ENCODE measurements at places on chromosomes 2 and 18.

DNA sequence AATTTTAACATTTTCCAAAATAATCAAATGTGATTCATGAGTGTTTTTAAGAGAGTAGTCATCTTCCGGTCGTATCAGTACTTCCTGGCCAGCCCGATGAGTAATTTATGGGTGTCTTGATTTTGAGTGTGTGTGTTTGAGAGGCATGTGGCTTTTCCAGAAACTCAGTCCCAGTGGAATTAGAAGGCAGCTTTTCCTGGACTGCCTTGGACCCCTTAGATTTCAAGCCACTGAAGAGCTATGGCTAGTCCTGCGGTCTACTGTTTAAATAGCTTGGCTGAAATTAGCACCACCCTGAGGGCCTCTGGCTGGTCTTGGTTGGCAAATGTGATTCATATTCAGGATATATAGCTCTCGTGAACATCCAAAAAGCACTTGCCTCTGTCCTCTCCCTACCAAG lies 59.4 kb downstream of the HK2 start:
- DNase-seq: peak; percentile 78

DNA sequence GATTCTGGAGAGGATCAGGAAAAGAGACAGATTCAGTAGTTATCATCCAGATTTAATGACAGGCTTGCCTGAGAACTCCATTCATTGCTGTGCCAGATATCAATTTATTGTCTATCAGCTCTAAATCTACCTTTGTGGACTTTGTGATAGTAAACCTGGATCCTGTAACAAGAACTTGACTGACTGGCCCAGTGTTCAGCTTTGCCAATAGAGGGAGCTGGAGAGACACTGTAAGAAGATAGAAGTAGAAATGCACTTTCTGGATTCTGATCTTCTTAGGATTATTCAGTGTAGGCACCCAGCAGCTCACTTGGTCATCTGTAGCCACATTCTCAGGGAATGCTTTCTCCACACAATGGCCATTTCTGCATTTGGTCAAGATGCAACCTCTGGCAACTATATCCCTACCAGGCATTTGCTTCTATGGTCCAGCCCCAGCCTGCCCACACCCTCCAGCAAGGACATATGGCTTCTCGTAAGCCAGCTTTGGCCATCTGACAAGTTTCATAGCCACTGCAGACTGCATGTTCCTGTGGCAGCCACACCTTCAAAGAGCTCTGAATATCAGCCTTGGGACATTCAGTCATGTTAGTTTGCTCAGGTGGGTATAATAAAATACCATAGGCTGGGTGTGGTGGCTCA lies 6.1 kb upstream of the SERPINB8 start:
- no peak for DNase-seq

- peak; percentile 41 for DNase-seq
Measured at GRCh38 chr2:230905448-230906421, 19.3 kb downstream of the GPR55 start.

GRCh38 chr2:157747695-157748370 lies 119.2 kb upstream of the ACVR1C start:
- DNase-seq: no peak

DNA sequence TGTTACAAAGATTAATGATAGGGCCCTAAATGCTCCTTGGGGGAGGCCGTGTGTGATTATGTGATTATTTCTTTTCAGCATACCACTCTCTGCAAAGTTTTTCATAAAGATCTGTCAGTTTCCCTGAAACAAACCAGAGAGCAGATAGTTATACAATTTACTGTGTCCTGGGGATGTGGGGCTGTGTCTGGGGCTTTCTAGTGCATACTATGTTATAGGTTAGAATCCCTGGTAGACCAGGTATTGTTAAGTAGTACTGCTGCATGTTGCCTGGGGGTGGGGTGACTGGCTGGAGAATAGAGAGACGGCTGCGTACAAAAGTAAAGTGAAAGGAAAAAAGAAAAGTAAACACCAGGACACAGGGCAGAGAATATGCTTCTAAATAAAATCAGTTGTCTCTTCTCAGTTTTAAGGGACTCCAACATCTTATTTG lies 3.3 kb upstream of the CCBE1 start:
- no peak for DNase-seq

DNA sequence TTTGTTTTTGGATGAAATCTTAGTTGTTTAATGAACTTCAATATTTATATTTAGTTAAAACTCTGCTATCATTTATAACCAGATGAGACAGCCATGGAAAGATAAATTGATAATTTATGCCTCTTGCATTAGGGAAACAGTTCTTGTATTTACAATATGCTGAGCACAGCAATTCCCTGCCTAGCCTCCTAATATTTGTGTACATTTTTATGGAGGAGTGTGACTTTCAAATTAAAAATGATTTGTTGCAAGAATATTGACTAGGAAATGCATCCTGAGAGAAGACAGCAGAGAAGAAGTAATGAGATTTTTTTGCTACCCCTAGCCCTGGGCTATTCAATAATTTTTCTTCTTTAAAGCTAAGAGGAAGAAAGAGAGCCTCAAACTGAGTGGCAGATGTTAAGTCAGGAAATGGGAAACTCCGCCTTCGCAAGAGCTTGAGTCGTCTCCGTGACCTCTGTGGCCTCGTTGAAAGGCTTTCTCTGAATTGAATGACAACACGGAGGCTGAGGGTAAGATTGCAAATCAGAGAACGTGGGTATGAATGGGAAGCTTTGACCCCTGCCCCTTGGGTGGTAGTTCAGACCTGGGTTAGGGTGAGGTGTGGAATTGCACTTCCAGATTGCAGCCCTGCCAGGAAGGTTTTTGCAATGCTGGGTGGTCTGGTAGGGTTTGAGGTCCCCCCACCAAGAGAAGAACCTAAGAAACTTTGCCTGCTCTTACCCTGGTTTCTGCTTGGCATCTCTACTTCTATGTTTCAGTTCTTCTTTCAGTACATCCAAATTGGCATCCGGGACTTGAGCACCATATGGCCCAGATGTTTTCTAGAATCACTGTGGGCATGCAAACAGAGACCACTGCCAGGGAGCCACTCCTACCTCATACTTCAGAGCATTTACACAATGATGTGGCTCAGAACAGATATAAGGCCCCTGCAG lies 210.3 kb upstream of the RBMS1 start:
- DNase-seq: no peak

DNA sequence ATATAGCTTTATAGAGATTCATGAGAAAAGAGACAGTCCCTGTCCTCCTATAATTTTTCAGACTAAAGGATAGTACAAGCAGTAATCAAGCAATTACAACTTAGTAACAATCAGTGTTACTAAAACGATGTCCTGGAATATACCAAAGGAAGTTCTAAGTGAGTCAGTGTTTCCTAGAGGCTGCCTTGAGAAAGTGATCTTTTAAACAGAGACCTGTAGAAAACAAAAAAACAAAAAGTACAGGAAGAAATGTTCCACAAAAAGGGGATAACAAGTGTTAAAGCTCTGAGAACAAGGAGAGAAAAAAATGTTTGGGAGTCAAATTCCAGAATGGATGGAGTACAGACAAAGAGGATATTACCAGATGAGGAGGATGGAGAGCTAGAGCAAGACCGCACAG lies 556.4 kb downstream of the ERBB4 start:
- DNase-seq: no peak

DNA sequence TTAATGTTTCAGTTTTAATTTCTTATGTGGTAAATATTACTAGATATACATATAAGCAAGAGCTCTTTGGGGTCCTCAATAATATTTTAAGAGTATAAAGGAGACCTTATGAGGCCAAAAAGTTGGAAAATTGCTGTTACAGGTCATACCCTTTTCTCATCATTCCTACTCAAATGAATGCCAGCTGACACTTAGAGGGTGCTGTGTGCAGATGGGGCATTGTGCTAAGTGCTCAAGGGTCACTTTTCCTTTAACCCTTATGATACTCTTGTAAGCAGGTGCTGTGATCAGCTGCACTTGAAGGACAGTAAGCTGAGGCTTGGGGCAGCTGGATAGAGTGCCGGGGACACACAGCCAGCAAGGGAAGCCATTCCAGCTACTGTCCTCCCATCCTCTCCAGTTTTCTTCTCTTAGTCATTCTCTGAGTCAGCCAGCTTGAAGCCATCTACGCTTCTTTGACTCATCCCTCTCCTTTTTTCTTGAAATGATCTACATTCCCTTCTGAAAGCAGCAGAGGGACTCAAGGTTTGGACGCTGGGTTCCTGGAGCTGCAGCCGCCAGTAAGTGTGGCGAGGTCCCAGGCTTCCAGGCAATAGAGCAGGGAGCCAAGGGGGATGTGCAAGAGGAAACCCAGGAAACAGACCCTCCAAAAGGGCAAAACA lies 42.0 kb upstream of the CREB1 start:
- DNase-seq: no peak

DNA sequence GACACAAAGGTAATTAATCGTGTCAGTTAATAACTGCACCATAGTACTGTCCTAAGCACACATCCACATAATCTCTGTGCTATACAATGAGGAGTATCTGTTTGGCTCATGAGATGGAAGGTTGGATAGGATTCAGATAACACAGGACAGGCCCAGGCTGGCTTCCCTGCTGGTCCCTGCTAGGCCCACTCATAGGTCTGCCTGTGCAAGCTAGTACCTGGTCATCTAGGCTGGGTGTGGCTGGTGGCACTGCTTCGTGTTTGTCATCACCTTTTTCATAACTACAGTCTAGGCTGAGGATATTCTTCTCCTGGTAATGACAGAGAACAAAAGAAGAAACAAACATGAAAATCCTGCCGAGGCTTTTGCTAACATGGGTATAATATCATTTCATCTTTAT lies 392.8 kb downstream of the TRIB2 start:
- no peak for DNase-seq

DNA sequence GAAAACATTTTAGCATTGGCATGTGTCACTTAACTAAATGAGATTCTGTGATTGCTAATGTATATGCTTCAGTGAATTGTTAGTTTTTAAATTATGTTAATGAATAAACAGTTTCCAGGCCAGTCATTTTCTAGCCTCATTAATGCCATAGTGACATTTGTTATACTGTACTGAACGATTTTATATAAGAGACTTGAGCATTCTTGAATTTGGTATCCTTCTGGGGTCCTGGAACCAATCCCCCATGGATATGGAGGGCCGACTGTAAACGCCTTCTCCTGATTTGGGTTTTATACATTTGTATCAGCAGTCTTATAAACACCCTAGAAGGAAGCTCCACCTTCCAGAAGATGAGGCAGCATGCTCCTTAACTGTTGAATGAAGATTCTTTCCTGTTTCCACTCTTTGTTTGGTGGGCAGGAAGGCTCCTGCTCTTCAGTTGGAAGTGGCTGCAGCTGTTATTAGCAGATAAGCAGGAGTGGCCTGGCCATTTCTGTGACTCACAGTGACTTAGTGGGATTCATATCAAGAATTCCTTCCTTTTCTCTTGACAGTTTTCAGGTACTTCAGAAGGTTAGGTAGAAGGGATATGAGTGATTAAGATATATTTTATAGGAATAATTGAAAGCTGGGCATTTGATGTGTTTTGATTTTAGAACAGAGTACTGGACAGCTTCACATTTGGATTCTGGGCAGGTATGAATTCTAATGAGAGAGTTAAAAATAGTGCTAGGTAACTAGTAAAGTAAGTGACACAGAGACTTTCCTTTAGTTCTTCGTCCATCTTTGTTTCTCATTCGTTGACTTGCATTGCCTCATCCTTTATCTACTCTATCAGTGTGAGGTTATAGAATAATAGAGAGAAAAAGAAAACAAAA lies 124.9 kb downstream of the PLCL1 start:
- no peak for DNase-seq

DNA sequence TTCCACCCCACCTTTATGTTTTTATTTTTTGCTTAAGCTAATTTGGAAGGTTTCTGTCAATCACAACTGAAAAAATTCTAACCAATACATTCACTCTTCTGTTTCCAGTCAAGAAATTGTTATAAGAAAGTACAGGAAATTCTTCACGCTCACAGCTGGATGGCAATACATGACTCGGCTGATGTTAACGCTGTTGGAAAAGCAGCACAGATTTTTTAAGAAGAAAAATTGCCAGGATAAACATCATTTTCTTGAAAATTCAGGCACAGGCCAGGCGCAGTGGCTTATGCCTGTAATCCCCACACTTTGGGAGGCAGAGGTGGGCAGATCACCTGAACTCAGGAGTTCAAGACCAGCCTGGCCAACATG lies 46.1 kb downstream of the STPG4 start:
- no peak for DNase-seq

DNA sequence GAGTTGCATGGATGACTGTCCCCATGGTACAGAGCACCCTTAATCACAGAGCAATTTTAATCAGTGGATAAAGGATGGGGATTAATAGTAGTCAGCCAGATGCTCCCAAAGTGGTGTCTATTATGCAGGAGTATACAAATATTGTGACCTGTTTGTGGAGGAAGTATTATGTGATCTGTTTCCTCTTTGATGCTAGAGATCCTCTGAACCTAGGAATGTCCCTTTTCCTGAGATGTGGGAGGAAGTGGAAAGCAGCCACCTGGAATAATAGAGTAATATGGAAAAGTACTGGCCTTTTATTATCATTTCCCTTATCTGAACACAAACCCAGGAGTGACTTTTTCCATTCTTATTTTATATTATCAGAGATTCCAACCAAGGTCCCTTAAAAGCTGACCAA lies 94.2 kb upstream of the EFEMP1 start:
- DNase-seq: no peak

- DNase-seq: no peak
Measured at GRCh38 chr2:45588158-45588829, 22.8 kb downstream of the SRBD1 start.

All from ascending aorta (tissue), 2 donors.